Substantia nigra (tissue), 51 donors: ENCODE measurements at places on chromosomes 13 and 19.

DNA sequence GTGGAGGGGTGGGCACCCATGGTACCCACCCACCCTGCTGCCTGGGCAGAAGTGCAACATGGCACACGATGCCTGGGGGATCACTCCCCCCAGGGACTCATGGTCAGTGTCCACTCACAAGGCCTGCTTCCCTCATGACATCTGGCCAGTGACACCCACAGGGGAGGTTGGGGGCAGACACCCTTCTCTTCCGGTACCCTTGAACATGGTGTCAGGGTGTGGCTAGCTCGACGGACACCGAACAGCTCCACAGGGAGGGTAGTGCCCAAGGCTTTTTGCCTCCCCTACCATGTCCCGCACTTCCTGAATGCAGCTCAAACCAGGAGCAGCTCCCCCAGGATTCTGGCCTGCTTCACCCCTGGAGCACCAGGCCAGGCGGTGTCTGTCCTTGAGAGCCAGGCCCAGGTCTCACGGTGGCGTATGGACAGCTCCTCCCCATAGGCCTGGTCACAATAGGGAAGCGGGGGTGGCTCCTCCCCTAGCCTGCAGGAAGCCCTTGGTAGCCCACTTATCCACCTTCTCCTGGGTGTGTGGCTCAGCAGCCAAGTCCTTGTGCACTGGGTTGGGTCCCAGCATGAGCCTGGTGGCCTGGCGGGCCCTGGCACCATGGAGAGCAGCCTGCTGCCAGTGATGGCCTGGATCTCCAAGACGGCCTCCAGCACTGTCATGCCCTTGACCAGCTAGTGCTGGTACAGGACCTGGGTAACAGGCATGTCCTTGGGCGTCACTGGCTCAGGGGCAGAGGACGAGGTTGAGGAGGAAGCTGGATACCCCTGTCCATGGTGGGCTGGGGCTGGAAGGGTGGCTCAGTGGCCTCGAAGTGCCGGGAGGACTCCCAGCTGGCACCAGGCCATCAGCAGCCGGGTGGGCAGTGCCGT lies 7.8 kb downstream of the ACP4 start:
- DNase-seq, result no peak

GRCh38 chr13:26011996-26012821 lies 39.6 kb downstream of the SHISA2 start:
- DNase-seq, result peak; percentile 11

DNA sequence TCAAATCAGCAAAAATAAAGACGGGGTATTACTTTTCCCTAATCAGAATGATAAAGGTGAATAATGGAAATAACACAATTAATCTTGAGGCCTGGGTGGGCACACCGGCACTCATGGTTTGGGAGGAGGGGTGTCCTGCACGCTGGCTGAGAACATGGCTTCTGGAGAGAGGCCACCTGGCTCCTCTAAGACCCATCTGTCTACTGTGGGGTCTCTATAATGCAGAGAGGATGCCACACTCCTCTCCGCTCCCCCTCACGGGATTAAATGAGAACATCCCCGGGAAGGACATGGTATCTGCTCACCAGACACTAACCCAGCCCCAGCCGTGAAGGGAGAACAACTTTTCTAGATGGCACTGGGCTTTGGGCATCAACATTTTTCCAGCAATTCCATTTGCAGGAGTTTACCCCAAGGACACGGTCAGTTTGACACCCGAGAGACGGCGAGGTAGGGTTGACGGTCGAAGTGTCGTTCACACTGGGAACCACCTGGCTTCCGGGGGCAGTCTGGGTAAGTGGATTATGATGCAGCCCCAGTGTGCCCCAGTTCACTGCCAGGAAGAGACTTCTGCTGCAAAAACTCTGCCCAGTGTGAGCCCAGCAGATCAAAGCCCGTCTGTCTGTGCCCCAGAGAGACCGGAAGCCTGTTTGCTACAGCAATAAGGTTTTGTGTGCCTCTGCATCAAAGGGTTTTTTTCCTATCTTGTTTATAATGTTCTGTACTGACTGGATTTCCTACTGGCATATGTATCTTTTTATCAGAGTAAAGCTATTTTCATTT lies 56.6 kb downstream of the CEBPG start:
- no peak for DNase-seq

DNA sequence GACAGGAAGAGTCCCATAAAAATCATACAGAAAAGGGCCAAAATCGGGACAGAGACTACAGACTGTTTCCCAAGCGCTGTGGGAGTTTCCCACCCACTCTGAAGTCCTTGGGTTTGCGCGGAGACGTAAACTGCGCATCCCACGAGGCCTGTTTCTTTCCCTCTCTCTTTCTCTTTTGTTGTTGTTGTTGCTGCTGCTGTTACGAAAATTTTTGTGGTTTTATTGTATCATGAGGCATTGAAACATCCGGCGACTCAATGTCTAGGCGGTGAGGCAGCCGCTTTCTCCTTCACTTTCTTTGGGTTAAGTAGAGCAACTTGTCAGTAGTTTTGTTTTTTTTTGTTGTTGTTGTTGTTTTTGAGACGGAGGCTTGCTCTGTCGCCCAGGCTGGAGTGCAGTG lies 1.6 kb upstream of the PPP1R12C start:
- no peak for DNase-seq

DNA sequence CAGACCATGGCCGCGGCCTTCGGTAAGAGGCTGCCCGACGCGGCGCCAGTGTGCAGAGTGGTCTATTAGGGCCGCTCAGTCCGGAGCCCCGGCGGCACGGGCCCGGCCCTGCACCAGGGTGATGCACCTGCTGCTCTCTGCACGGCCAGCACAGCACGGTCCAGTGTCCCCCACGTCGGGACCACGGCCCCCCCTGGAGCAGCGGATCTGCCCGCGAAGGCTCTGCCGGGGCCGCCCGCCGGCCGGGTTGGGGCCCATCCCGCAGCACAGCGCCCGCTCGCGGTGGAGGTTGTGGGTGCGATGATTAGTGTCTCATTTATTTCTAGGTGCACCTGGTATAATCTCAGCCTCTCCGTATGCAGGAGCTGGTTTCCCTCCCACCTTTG lies 7.9 kb downstream of the PTBP1 start:
- DNase-seq, result no peak

DNA sequence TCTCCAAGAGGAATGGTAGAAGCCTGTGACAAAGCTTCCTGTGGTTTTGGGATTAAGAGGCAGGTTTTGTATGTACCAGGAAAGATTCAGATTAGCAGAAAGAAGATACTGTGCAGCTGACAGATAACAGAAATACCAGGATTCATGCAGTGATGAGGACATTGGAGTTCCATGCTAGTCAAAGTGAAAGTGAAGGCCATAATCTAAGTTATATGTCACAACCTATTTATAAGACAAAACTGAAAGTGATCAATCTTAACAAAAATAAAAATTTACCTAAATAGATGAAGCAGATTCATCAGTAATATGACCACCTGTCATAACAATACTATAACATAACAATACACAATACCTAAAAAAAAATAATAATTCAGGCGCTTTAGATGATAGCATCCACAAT lies 1305.2 kb upstream of the PCDH9 start:
- no peak for DNase-seq

DNA sequence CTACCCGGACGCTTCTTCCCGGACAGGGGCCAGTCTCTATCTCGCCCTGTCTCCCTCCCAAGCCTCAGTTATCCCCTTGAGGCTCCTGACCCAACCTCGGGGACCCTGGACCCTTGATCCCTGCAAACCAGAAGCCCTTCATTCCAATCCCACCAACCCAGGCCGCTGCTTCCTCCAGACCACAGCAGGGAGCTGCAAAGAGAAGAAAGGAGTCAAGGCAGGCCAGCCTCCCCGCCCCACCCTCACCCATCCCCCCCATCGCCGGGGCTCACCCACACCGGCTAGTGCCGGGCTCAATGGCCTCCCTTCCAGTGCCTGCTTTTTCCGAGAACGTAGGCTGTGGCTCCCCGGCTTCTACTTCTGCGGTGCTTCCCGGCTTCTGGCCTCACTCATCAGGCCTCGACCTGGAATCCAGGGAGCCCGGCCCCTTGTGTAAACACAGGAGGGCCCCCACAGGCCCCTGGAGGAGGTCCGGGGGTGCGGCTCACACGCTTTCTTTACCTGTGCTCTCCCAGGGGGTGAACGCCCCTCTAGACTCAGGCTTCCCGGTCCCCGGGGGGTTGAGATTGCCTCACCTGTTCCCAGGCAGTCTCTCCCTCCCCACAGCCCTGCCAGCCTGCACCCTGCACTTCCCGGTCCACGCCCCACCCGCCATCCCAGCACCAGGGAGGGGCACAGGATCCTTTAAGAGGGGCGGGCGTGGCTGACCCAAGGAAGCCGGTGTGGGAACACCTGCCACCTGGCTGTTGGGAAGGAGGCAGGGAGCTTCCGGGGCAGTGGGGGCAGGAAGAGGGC lies at the start of gene FAM83E:
FAM83E (minus strand) TSS at position 641 of the 795 bp plus-strand sequence. CDS start 1,704 bp downstream, outside the sequence.
- DNase-seq, result no peak

- no peak for DNase-seq
These were observed 28.6 kb upstream of the EID2 start for GRCh38 chr19:39568604-39569003.

DNA sequence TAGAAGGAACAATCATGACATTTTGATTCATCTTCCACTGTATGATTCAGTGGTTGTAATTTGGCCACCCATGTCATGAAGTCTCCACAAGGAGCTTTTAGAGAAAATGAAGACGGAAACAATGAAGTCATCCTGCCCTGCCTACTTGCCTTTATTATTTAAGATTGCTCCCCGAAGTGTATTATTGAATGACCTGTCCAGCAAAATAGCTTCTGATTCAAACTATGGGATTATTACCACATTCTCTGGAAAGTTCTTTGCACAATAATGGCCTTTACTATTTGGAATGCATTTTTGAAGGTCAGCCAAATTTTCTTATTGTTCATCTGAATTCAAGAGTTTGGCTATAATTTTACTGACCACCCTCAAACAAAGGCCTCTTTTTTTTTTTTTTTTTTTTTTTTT lies 77.8 kb upstream of the RFC3 start:
- DNase-seq, result no peak

DNA sequence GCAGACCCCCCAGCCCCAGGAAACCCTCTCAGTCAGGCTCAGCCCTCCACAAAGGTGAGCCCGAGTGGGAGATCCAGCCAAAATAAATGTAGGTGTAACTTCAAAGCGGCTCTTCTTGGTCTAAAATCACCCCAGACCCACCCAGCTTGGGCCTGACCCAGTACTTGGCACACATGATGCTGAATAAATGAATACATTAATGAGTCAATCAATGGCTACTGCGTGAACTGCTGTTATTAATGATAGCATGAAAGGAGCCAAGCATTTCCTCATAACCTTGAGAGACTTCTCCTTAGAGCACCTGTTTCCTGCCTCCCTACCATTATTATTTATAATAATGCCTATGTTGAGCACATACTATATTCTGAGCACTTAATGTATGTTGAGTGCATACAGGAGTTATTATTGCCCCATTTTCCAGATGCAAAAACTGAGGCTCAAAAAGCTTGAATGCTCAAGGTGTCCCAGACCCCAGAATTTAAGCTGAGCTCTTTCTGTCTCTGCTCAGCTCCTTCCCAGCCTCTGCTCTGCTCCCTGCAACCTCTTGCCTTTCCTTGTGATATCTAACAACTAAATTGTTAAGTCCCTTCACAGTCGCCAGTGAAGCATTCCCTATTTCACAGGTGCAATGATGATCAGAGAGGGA lies 4.3 kb downstream of the NOTCH3 start:
- no peak for DNase-seq

GRCh38 chr19:6970443-6970842 lies 50.8 kb downstream of the MBD3L2B start:
- DNase-seq, result no peak

- DNase-seq, result no peak
These were observed 753 bp downstream of the ZNF235 start for GRCh38 chr19:44303976-44304568.
